Activated naive CD4-positive, alpha-beta T cell (primary cell): ENCODE measurements at places on chromosomes 11 and 22.

DNA sequence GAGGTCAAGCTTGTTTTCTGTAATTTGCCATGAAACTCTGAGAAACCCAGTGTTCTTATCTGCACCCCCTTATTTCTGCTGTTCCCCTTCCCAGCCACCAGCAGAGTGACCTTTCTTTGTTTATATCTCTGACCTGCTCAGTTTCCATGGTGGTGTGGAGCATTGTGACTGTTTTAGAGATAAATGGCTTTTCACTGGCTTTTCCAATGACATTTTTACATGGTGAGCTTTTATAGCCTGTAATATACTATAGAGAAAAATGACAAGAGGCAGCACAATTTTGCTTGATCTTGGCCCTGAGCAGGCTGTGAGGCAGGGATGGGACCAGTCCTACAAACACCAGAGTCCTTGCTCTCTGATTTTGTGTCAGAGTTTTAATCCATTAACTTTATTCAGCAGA, 233.9 kb downstream of the FAT3 start:
- no peak for DNase-seq

DNA sequence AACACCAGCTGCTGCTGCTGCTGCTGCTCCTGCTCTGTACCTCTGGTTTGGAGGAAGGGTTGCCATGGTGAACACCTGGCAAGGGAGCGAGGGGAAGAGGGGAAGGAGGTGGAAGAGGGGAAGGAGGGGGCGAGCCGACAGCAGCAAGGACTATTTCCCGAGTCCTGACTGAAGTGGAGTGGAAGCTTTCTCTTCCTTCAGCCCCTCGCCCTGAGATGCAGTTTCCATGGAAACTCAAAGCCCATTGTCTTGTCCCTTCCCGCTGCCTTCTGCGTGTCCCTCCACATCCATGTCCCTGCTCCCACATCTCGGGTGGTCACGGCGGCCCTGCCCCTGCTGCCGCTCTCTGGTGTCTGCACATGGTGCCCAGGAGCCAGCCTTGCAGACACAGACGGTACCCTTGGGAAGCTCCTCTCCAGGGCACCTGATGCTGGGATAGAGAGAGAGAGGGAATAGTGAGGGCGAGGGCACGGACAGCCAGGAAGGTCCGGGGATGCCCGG, 28.6 kb downstream of the FAM83F start:
- DNase-seq, result no peak

DNA sequence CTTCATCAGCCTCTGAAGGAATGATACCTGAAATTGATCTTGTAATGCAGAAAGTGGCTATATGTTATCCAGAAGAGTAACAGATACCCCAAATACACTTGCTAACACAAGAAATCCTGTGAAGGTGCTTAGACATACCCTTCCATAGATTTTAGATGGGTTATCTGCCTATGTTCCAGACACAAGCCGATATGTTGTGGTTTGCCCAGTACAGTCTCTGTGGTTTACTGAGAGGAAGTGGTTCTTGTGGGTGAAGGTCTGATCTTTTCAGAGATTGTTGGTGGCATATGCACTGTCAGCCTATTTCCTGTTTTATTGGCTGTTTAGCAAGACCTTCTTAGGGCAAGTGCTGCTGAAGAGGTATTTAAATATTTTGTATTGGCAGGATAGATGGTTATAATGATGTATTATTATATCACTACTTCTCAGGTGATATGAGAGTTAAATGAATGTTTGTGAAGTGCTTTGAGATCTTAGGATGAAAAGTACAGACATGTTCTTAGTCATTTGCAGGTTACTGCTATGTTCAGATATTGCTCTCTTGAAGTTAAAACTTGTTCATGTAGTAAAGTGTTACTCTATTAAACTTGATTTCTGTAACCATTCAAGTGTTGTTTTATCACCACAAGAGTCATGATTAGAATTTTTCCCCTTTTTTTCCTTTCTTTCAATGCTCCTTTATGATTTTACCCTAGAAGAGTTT, 8.2 kb downstream of the ARHGEF12 start:
- no peak for DNase-seq

GRCh38 chr22:49933236-49934159, 15.1 kb downstream of the CRELD2 start:
- no peak for DNase-seq

DNA sequence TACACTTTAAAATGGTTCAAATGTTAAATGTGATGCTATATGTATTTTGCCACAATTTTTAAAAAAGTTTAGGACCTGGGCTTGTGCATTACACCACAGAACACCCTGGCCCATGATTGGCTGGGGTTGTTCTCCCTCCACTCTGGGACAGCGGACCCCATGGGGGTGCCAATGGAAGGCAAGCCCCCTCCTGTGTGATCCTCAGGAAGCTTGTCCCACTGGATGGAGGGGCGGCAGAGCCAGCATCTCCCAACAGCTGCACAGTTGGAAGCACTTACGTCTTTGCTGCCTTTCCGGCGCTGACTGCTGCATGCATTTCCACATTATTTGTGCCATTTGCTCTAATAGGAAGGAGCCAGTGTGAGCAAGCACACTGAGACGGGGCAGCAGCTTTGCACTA, 196.5 kb downstream of the SHANK2 start:
- DNase-seq, result no peak

GRCh38 chr22:19448076-19448607, 631 bp upstream of the C22orf39 start:
- no peak for DNase-seq

- DNase-seq, result no peak
Measured at GRCh38 chr22:29689206-29689879, 30.5 kb upstream of the CABP7 start.

DNA sequence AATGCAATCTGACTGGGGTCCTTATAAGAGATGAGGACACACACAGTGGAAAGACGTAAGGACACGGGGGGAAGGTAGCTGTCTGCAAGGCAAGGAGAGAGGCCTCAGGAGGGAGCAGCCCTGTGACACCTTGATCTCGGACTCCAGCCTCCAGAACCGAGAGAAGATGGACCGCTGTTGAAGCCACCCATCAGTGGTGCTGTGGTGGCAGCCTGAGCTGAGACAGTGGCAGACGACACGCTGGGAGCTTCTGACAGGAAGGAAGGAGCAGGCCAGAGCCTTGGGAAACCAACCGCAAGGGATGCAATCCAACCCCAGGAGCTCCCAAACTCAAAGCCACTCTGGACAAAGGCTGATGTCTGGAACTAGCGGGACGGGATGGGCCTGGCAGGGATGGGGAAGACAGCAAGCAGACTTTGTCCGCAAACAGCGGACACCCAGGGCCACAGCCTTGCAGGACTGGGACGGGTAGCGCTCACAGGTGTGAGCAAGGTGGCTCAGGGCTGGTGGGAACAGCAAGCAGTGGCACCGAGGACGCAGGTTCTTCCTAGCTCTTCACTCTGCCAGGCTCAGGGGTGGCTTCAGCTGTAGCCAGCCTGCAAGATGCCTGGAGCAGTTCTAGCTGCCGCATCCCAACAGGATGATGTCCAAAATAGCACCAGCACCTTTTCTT, 10.9 kb downstream of the LTO1 start:
- DNase-seq, result no peak

DNA sequence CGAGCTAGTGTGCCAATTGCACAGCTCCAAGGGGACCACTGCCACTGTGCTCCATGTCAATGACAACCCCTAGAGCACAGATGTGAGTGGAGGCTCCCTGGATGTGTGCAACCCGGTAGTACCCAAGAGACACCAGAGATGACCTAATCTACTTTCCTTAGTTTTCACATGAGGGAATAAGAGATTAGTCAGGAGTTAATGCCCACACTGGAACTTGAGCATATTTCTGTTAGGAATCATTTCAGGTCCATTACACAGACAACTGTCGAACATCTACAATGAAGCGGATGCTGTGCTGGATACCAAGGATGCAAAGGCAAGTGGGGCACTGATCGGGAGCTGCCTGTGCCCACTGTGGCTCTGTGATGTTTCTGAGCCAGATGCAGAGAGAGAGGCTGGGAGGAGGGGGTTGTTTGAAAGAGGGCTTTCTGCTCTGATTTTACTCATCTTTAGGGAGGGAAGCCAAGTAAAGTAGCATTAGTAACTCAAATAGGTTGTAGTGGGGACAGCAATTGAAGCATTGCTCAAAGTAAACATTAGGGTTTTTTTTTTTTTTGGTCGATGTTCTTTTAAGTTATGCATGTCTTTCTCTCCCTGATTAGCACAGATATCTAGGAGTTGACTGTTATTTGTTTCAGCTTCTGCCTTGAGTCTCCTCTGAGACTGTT, 82.5 kb upstream of the SORL1-AS1 start:
- DNase-seq, result no peak

GRCh38 chr11:9688716-9689511, 25.0 kb downstream of the SWAP70 start:
- DNase-seq, result no peak

DNA sequence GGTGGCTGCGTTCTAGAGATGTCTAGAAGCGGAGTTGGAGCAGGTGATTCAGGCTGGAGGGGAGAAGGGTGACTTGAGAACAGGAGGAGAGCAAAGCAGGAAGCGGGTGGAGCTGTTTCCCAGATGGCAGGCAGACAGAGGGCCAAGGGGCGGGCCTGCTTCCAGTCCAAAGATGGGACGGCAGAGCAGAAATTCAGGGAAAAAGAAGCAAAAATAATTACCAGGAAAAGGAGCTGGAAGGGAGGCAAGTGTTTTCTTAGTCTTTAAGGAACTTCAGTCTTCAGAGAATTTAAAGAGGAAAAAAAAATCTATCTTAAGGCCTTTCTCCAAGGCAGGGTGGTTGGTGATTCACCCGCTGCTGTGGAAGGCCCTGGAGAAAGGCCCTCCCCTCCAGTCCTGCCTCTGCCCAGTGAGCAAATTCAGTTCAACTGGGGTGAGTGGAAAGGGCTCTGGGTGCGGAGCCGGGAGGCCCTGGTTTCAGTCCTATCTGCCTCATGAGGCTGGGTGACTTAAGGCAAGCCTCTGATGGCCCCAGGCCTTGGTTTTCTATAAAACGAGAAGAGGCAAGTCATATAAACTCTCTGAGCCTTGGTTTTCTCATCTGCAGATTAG, 4.5 kb upstream of the CREB3L1 start:
- DNase-seq, result no peak

- no peak for DNase-seq
Measured at GRCh38 chr22:44947049-44947448, 62.8 kb downstream of the PHF21B start.

DNA sequence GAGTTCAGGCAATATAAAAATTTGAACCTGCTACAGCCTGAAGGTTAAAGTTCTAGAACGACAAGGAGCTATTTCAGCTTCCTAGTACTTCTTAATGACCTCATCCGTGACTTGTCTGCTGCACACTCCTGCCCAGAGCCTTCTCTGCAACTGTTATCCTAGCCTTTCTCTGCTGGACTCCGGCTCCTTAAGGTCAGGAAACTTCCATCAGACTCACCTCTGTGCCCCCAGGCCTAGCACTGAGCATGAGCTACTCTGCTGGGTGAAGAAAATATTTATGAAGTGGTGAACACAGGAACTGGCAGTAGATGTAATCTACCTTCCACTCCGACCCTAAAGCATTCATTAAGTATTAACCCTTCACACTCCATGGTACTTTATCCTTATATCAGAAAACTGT, 18.4 kb downstream of the CSNK2A3 start:
- no peak for DNase-seq

GRCh38 chr22:19943082-19944026, 1.7 kb upstream of the TXNRD2 start:
- no peak for DNase-seq

- DNase-seq, result no peak
Measured at GRCh38 chr11:11607772-11608171, 14.0 kb downstream of the GALNT18 start.

- DNase-seq, result no peak
Measured at GRCh38 chr11:70505761-70506657, 107.7 kb downstream of the CTTN start.

- no peak for DNase-seq
Measured at GRCh38 chr11:126328001-126328390, 24.1 kb downstream of the DCPS start.
